DMS79 treated with DMSO at 0.1 percent for 48 hours (cell line): ENCODE measurements at places on chromosomes 13 and 19.

DNA sequence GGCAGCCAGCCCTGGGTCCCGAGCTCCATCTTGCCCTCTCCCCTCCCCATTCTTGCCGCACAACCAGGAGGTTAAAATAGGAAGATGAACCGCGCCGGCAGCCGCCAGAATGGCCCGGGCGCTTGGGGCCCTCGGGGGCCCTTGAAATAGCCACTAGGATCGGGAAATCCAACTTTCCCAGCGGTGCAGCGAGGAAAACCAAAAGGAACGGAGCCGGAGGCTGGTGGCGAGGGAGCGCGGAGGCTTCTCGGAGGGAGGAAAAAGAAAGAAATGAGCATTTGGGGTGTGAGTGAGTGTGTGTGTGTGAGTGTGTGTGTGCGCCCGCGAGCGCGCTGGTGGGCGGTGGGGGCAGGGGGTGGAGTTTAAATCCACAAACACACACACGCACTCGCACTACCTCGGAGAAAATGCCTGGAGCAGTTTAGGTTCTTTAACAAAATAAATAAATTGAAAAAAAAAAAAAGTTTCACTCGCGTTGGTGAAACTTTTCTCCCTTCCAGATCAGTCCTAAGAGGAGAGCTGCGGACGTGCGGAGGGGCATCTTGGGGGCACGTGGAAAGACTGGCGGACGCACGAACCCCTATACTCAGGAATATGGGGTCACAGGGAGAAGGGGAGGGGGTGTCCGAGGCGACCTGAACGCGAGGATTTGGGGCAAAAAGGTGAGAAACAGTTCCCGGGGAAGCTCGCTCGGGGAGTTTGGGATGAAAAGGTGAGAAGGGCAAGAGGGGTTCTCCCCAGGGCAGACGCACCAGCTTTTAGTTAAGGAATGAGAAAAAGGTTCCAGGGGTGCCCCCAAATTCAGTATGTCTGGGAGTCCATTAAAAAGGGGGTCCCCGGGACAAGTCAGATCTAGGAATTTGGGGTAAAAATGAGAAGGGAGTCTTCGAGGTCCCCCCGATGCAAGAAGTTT lies 1.3 kb downstream of the RFX2 start:
- peak; percentile 45 for DNase-seq

DNA sequence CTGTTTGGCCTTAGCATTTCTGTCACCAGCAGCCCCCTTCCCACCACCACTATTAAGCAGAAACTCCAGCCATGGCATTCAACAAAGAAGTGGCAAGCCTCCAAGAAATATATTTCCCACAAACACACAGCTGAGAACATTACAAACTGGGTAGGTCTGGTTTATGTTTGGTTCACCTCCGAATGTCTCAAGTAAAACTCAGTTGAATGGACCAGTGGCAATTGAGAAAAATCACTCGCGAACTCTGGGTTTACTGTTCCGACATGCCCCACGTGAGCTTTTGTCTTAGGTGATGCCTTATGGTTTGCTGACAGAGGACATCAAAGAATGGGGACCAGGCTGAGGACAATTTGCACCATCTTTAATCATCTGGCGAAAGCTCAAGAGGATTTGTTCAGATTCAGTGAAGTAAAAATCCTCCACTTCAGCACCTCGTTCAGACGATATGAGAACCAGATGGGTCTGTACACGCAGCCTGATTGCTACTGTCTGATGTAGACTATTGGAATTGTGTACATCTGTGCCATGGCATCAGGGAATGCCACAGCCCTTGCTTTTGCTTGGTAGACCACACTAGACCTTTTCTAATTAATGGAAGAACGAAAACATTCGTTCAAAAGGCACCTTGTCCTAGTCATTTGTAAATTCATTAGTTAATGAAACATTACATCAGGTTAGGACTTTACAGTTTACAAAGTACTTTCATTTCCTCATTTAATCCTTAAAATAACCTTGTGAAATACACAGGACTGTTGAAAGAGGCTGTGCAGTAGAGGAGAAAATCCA lies 59.4 kb downstream of the SLC10A2 start:
- DNase-seq, result no peak

GRCh38 chr19:1482361-1483130 lies 3.5 kb upstream of the C19orf25 start:
- no peak for DNase-seq

DNA sequence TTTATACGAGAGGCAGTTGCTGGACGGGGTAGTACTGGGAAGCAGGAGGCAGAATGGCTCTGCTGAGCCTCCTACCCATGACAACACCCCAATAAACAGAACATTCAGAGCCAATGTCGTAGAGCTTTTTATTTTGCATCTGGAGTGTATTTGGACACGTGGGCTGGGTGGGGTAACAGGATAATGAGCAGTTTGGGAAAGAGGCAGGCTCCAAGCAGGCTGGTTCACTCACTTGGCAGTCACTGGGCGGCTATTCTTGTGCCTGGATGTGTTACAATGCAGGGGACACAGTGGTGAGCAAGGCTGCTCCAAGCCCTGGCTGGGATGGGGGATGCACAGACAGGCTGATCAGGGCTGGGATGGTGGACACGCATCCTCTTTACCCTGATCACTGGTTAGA lies 9.5 kb downstream of the ACTMAP start:
- no peak for DNase-seq

- DNase-seq, result no peak
Measured at GRCh38 chr19:38793671-38794070, 4.7 kb downstream of the LGALS7B start.

GRCh38 chr19:1970003-1970805 lies 29.2 kb downstream of the CSNK1G2 start:
- DNase-seq, result no peak

DNA sequence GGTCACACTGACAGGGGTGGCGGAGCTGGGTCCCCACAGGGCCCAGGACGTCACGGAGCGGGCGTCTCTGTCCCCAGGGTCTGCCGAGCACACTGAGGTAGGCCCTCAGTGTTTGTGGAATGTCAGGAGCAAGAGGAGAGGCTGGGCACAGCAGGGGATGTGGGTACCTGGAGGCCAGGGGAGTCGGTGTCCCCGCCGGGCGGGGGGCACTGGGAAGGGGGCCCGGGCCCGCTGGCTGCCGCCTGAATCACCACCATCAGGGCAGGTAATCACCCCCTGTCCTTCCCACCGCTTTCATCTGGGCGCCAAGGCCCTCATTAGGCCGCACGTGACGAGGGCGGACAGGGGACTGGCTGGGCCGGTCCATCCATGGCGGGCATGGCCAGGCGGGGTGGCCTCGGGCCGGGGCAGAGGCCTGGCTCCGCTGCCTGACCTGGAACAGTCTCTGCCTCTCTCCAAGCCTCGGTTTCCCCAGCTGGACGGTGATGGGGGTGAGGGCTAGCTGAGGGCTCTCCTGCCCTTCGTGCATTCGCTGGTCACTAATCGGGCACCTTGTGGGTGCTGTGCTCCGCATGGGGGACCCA lies 1.0 kb downstream of the FGF22 start:
- no peak for DNase-seq

DNA sequence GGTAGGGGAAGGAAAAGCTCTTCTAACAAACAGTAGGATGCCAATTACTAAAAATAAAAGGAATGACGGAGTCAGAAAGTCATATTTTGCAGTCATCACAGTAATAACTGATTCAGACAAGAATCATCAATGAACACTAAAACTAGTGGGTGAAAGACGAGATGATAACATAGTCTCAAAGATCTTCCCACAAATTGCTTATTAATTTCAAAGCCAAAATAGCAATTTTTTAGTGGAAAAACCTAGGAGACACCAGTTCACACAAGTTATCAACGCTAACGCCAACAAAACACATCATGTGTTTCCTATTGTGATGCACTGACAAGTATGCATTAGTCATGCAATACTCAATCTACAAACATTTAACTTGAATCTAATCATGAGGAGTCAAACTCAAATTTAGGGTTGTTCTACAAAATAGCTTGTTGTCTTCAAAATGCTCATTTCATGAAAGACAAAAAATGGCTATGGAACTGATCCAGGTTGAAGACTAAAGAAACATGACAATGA lies 18.6 kb downstream of the ZNF233 start:
- DNase-seq, result no peak

DNA sequence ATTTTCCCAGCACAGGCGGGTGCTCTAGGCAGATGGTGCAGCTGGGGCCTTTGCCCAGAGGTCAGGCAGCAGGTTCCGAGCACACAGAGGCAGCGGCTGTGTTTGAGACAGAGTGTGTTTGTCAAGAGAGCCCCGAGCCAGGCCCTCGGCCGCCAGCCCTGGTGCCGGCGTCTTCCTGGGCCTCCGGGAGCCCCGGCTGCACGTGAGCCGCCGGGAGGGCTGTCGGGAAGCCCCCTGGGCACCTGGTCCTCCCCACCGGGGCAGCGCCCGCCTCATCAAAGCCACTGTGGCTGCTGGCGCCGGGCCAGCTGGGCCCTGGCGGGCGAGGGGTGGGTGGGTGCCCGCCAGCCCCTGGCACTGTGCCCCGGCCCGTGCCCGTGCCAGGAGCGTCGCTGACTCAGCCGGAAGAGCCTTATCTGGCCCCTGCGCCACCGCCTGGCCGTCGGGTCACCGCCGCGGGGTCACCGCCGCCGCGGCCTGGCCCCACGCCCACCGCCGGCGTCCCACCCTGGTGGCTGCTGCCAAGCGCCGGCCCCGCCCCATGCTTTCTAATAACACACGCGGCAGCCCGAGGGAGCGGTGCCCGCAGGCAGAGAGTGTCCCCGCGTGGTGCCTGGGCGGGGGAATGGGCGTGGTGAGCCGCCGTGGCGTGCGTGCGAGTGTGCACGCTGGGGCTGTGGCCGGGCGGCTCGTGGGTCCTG lies 14.9 kb downstream of the ARID3A start:
- DNase-seq, result peak; percentile 77

- no peak for DNase-seq
Measured at GRCh38 chr19:5947435-5947834, 30.5 kb downstream of the RANBP3 start.

- DNase-seq, result no peak
Measured at GRCh38 chr19:50549059-50549926, 18.9 kb downstream of the LRRC4B start.

DNA sequence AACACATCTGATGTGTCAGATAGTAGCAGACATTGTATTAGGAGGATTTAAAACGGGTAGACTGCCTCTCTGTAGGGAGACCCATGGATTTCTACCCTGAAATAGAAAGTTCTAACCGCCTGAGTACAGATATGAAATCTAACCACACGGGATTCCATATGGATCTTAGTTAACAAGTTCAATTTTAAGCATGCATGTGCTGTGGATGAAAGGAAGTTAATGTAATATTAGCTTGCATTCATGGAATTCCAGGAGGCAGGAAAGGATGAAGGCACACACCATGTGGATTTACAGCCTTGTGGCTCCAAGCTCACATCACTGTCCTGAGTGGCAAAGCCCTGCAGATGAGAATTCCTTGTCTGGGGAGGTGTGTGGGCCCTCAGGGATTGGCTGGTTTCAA lies 120.6 kb upstream of the IRS2 start:
- no peak for DNase-seq

- DNase-seq, result no peak
Measured at GRCh38 chr13:109422161-109422560, 364.2 kb downstream of the IRS2 start.

DNA sequence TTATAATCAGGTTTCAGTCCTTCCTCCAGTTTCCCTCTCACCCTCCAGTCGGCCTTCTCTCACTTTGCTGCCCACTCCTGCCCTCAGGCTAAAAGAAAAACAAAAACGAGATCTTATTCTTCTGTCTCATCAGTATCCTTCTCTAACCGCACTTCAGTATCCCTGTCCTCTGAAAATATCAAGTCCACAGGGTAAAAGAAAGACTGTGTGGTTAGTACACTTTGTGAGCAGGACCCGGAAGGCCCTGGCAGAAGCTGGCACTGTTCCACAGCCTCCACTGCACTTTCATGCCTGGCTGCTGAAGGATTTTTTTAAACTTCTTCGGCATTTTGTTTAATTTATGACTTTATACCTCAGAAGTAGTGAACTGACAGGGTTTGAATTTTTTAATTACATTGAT lies 51.8 kb downstream of the TM9SF2 start:
- DNase-seq, result no peak

DNA sequence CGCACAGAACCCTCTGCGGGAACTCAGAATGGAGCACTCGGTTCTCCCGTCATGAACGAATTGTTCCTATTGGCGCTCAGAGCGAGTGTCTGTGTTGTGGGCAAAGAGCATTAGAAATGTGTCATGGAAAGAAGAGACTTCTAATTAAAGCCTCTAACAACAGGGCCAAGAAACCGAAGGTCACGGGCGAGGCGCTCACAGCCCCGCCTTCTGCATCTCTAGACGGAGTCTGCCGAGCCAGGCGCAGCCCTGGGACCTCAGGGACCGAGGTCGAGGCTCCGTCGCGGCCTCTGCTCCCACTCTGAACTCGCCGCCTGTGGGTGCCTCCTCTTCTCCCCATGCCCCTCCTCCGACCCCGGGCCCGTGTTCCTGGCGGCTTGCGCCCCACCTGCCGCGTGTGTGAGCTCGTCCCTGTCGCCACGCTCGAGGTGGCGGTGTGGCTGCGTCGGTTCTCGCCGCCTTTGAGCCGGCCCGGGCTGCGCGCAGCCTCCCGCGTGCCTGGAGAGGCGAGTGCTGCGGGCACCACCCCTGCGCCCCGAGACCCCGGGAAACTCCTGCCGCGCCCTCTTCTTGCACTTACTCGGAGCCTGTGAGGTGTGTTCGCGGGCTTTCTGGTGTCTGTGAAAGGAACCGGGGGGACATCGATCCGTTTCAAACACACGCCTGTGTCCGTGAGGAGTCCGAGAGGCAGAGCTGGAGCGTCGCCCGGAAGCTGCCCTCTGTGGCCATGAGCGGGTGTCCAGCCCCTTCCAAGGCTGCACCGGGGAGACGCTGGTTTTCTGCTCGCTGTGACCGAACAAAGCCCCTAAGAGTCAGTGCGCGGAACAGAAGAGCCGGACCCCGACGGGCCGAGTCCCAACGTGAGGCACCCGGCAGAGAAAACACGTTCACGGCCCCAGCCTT lies 45.4 kb upstream of the SPACA7 start:
- DNase-seq, result no peak

- DNase-seq, result no peak
Measured at GRCh38 chr19:21750586-21751128, 16.7 kb downstream of the ZNF100 start.

DNA sequence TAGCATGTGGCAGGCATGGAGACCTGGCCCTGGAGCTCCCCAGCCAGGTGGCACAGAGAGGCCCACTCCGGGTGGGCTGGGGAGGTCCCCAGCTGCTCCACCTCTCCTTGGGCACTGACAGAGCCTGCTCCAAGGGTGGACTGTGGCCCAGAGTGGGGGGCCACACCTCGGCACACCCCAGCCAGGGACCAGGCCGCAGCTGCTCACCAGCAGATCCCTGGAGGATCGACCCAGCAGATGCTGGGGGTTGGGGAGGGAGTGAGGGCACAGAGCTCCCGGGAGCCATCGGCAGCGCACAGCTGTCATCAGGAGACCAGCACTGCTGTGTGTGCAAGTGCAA lies 72.0 kb upstream of the KCTD15 start:
- no peak for DNase-seq

DNA sequence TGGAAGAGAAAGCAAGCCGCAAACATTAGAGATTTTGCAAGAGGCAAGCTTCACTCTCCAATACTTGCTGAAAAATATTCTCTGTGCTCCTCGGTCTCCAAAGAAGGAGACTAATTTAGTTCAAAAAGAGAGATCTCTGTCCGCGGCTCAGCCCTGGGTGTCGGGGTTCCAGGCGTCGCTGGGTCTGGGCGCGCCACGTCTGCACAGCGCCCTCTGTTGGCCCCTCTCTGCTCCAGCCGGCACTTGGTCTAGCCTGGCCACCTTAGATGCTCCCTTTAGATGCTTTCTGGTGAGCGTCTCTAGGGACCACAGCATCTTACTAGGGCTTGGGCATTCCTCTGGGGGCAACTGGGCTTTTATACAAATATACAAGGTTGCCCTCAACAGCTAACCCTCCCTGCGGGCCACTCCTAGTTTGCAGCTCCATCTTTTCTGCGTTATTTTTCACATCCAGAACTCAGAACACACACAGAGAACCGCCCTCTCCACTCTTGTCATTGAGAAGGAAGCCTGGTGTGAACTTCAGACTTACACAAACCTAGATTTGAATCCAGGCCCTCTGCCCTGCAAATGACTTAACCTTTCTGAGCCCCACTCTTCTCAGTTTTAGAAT lies 78.3 kb downstream of the CYSLTR2 start:
- no peak for DNase-seq
